ENCODE measurements at places on chromosomes 11 and 22.

DNA sequence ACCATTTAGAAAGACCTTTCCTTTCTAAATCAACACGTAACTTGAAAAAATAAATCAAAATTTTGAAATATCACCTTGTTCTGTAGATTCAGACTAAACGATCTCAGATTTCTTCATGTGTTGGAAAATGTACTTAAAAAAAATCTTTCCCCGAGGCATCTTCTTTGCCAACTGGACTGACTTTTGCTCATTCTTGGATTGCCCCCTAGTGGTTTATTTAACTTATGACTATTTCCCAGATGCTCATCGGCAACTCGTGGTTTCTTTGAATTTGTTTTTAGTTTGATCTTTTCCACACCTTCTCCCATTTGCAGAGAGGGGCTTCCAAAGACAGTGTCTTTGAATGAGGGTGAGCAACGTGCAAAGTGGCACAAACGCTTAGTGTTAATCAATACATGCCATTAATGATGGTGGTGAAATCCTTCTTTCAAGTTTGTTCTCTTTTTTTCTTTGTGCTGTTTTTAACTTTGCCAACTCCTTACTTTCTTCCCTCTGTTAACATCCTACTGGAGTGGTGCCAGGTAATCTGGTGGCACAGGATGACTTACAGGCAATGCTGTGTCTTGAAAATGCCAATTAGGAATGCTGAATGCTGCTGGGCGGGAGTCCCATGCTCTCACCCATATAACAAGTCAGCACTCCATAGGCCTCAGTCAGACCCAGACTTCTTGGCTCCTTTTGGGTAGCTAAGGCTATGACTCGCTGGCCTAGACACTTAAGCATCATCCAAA, 18.3 kb downstream of the PRSS23 start:
- no peak for DNase-seq

DNA sequence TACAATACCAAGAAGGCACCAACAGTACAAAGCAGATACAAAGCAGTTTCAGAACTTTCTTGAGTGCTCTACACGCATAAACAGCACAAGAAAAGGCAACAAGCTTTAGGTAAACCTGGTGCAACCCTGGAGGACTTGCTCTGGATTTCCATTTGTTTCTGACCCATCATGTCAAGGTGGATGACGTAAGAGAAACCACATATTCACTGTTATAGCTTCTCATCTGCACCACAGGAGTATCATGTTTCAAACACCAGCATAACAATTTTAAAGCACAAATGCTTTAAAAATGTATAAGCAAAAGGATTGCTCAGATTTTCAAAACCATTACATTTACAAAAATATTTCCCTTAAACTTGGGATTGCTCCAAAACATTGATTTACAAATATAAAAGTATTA, 25.0 kb upstream of the YPEL1 start:
- DNase-seq: no peak

DNA sequence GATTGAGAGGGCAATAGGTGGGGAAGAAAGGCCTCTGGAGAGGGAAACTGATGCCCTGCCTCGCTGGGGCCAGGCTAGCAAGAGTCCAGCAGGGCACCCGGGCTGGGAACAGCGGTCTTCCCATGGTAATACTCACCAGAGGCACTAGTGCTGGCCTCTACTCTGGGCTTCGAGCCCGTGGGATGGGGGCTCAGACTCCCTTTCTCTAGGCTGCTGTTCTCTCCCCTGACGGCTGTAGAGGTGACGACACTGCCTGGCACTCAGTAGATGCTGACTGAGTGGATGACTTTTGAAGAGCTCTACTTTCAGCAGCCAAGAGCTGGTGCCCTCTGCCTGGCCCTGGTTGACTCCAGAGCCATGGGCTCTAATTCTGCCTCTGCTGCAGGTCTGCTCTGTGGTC, 818 bp upstream of the C1QTNF4 start:
- no peak for DNase-seq

DNA sequence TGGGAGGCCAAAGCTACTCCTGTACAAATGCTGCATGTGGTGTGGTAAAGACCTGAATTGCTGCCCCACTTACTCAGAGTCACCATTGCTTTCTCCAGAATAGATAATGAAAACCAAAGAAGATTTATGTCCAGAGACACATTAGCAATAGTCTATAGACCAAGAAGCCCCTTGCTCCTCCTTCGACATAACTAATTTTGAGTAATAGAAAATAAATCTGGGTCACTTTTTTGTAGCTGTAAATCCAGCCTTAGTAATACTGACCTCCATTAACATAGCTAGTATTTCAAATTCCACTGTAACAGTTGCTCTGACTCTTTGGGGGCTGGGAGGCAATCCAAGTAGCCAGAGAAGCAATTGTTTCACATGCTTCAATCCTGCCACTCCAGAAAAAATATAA, 145.9 kb downstream of the MAML2 start:
- DNase-seq: no peak

DNA sequence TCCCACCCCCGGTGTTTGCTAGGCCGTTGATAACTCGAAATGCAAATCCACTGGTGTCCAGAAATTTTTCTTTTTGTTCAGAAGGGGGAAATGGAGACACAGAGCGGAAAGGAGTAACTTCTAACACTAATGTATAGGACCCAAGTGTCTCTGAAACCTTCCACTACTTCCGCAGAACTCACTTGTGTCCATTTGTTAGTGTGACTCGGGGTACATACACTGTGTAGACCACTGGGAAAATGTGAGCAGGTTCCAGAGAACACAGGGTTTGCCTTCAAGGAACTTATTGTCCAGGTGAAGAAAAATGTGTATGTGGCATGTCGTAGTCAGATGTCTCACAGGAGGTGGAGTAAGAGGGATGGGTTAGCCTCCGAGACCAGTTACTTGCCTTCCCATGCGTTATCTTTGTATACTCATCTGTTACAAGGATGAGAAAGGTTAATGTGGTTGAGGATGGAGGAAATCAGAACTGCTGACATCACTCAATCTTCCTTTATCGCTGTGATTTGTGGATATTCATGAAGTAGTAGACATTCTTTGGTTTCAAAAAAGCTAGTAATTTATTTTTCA, 857 bp downstream of the ARCN1 start:
- DNase-seq: no peak

DNA sequence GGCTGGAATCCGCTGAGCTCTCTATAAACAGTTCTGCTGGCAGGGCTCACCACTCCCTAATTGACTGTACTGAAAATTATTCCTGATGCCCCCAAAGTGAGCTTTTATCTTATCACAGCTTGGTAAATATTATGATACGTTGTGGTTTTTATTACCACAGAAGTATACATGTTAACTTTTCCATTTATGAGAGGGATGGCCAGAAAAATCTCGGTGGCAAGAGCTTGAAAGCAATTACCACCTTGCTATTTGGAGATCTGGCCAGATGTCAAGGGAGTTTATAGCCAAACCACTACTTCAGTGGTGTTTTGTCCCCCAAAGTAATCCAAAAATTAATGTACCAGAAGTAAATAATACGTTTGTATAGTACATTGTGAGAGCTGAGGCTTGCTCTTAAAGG, 75.4 kb upstream of the RCN1 start:
- no peak for DNase-seq

- DNase-seq: no peak
Observed at GRCh38 chr11:69027704-69028372, 14.8 kb upstream of the MRGPRF start.

DNA sequence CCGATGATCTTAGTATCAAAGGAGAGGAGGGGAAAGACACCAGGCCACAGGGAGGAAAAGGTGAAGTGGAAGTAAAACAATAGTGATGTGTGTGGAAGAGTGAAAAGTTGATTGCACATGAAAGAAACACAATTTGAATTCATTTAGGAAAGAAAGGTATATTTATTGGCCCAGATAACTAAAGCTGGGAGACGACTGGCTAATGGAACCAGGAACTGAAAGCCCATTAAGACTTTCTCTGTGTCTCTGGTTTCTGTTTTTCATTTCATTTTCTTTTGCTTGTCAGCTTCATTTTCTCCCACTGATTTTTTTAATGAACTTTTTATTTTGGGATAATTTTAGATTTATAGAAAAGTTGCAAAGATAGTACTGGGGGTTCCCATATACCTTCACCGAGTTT, 5.1 kb upstream of the DCHS1 start:
- no peak for DNase-seq

GRCh38 chr22:25051073-25051472, 98.6 kb downstream of the KIAA1671 start:
- DNase-seq: no peak

DNA sequence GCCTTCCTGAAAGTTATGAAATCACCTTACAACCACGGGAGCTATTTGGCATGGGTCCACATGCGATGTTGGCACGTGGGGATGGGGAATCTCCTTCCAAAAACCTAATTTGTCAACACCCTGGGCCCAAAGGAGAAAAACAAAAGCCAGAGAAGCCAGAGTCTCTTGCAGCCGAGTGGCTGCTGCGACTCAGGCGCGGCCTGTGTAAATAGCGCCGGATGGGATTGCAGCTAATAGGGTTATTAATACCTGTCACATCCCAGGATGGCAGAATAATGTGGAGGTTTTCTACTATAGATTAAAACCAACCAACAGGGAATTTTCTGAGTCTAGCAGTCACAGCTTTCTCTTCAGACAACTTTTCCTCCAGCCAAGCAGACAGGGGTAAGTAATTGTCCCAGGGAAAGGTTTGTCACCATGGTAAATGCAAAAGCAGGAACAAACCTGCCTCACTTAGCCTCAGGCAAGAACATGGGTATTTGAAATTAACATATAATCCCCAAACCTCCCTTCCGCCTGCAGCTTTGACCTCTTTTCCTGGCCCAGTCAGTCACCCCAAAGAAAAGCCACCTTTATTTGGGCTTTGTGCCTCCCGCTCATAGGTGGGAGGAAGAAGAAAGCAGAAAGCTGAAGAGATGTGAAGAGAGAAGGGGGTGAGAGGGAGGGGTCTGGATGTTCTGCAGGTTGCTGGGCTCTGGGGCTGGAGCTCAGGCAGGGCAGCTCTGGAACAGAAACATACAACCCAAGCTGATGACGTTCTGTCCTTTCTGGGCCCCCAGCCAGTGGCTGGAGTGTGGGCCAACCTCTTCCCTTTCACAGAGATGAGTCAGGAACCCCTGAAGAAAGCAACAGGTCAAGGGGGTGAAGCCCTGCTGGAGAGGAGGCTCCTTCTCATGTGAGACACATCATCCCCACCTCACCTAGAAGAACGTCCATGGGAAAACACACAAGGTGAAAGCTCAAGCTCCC, 376.5 kb downstream of the NXPE2 start:
- DNase-seq: no peak

DNA sequence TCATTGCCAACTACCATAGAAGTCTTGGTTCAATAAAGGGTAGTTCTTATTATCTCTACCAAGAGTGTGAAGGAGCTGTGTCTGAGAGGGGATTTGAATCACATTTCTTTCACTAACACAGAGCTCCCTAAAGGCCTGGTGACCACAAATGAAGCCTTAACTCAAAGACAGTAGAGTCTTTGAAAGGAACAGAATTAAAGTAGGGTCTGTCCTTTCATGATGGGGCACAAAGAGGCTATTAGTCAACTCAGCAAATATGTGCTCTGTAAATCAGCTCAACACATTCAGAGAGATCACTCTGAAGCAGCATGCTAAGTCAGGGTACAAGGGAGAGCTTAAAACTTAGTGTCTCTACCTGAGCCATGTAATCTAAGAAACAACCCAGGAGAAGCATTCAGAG, 212.4 kb upstream of the SYN3 start:
- DNase-seq: no peak

DNA sequence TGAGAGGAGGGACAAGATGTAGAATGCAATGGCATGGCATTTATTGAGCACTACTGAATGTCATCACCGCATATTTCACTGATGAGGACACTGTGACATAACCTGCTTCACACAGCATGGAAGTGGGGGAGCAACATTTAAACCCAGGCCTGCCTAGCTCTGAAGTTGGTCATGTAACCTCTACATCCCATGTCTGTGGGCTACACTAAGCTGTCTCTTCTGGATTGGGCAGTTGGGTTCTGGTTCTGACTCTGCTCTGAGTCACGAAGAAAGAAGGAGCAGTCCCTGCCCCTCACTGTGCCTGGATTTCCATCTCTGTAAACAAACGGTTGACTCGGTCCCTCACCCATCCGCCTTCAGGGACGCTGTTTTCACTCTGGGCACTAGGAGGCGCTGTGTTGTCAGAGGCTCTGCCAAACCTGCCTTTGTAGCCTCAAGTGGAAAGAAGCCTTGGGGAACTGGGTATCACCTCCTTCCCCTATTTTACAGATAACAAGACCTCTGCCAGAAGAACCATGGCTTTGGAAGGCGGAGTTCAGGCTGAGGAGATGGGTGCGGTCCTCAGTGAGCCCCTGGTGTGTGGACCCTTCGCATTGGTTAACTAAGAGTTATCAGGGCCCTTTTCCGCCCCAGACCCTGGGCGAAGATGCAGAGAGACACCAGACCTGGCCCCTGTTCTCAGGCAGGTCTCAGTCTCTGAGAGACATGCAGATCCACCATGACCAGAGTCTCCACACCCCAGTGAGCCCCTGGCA, 12.7 kb upstream of the ARHGEF17 start:
- DNase-seq: peak; percentile 78

DNA sequence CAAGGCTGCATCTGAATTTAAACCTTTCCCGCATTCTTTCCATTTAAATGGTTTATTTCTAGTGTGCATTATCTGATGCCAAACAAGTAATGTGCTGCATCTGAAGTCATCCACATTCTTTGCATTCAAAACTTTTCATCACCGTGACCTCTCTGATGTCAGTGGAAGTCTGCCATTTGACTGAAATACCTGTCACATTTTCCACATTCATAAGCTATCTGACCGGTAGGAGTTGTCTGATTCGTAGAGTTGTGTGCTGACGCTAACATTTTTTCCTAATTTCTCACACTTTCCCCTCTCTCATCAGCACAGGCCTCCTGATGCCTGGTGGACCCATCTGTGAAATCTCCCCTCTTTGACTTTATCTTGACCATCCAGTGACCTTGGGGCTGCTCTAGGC, 79.9 kb upstream of the BARX2 start:
- no peak for DNase-seq

GRCh38 chr11:56917708-56918400, 70.9 kb upstream of the OR5AK2 start:
- no peak for DNase-seq

DNA sequence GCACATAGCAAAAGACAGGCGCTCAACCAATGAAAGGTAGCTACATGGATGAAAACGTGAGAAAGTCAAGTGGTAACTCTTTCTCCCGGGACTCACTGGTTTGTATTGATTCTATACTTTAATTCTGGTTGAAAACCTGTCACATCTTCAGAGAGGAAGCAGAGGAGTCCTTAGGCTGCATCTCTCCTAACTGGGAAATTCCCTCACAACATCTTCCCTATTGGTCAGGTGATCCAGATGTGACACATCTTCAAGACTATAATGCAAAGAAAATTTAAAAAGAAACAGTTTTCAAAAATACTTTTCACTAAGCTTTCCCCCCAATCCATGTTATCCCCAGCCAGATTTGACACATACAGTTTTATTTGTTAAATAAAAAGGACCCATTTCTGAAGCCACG, 62.7 kb upstream of the RCN1 start:
- DNase-seq: no peak

DNA sequence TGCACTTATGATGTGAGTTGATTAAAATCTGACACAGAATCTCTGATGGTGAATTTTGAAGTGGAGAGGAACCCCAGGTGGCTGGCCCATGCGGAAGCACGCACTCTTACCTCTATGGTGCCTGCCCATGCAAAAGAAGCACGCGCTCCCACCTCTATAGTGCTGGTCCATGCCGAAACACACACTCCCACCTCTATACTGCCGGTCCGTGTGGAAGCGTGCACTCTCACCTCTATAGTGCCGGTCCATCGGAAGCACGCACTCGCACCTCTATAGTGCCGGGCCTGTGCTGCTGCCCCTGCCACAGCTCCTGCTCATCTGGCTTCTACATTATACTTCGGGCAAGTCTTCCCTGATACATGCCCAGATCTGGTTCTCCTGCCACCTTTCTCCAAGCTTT, 36.8 kb upstream of the SLC25A1 start:
- no peak for DNase-seq

GRCh38 chr11:119106564-119107537, at the start of gene C2CD2L:
Gene C2CD2L (plus strand): TSS chr11:119107344. CDS start chr11:119107742, 398 bp downstream.
- DNase-seq: peak; percentile 49
